ENCODE measurements at places on chromosomes 7 and 10.
A peak's percentile ranks its signal among the peaks of the same experiment; 100 is the strongest.

GRCh38 chr10:43193496-43194080 is 55.3 kb downstream of the CSGALNACT2 start:
- DNase-seq: no peak

DNA sequence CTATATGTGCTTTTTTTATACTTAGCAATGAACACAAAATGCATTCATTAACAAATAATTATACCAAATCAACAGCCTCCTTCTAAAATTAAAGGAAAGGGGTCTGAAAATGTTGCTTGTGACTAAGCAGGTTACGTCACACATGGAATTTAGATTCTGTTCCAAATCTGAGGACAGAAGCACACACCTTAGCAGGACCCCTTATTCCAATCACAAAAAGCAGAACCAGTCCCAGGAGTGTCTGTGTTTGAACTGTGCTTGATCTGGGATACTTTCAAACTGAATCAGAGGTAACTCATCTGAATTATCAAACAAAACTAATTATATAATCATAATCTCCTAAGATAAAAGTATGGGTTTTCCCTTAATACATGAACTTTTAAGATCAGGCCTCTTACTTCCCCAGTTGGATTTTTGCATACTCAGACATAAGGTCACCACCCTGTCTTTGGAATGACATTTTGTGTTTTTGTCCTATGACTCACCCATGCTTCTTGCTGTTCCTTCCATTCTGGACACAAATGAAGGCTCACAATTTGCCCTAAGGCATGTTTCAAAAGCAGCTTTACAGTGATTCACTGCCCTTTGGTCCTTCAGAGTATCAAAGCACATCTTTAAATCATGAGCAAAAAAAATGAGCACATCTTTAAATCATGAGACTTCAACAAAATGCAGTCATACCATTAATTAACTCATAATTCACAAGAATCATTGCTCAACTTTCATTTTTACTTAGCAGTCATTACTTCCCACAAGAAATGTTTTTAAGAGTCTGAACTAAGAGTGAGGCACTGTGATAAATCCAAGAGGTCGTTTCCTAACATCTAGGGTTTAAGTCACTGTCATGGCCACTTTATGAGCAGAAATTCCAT is 35.5 kb downstream of the SEMA3C start:
- no peak for DNase-seq

GRCh38 chr7:1622441-1622840 is 47.6 kb upstream of the ELFN1 start:
- DNase-seq: no peak

DNA sequence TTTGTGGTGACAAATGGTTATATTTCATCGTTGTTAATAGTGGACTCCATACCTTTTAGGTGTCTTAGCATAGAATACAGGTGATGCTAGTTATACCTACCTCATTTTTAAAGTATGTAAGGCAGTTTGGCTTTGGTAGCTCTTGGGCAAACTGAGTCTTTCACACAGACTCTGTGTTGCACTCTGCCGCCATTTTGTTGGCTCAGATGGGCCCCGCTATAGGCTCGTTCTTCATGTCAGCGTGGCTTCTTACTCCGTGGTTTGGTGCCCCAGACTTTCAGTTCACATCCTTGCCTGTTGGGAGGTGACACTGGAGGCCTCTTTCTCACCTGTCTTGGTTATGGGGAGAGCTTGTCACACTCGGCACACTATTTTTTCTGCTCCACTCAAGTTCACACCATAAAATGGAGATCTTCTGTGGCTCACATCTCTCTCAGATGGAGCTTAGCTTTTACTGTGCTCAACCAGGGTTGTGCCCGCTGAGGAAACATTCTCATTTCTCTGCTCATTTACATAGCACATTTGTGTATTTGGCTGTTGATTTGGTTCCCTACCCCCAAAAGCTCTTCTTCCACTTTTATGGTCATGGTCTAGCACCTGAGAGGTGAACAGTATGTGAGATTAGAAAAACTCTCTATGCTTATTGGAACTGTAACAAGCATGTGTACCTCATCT is 178.5 kb downstream of the ARID5B start:
- no peak for DNase-seq

DNA sequence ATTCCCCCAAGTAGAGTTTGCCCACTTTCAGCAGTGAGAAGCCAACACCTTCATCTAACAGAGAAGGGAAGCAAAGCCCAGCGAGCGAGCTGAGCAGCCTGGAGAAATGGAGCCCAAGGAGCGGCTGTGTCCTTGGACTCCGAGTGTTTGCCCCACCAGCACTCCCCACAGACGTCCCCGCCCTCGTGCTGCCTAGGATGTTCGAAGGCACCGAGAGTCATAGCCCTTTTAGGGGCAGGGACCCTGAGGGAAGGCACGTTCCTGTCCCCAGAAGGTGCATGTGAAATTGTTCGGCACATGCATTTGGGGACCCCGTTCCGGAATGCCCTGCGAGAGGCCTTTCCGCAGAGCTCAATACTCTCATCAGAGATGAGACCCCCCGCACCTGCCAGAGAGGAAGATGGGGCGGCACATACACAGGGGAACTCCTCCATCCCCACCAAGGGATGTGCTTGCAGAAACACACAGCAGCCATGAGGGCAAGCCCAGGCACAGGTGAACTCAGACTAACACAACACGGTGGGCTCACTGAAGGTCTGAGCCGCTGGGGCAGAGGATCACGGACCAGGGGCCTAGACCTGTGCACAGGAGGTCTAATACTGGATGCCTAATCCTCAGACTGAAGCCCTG is 131.0 kb downstream of the DLG5 start:
- no peak for DNase-seq

DNA sequence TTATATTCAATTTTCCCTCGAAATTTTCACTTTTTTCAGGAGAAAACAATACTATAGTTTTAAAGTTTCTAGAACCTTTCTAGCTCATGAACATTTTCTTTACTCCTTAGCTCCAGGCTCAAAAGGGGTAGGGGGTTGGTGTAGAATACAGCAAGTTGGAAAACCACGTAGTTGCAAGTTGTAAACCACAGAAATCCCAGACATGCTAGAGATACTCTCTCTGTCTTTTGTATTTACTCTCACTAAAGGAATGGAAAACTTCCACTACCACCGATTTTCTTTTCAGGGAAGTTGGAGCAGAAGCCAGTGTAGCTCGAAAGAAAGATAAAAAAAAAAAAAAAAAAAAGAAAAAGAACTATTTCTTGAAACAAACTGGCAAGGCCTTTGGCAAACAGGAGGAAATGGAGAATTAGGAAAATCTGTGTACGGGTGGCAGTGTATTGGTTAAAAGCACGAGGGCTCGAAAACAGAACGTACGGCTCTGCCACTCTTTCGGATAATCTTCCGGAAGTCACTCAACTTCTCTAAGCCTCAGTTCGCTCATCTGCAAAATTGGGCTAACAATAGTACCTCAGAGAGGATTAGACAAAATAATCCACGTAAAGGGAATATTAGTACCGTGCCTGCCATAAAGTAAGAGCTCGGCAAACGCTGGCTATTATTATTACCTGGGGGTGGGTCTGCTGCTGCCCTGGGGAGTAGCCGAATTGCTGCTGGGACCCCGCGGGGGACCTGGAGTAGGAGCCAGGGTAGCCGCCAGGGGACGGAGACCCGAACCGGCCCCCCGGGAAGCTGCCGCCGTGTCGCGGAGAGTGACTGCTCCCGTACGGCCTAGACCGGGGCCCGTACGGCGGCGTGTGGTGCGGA is 628 bp downstream of the MPLKIP start:
- DNase-seq: peak; percentile 0

- no peak for DNase-seq
These were observed 401.0 kb upstream of the NRP1 start for GRCh38 chr10:33735464-33735923.

GRCh38 chr7:46811529-46811928 is 770.4 kb downstream of the TNS3 start:
- DNase-seq: no peak

GRCh38 chr7:50826371-50827172 is 43.9 kb upstream of the GRB10 start:
- no peak for DNase-seq

- no peak for DNase-seq
These were observed 4.1 kb downstream of the ZNF282 start for GRCh38 chr7:149199234-149199995.

DNA sequence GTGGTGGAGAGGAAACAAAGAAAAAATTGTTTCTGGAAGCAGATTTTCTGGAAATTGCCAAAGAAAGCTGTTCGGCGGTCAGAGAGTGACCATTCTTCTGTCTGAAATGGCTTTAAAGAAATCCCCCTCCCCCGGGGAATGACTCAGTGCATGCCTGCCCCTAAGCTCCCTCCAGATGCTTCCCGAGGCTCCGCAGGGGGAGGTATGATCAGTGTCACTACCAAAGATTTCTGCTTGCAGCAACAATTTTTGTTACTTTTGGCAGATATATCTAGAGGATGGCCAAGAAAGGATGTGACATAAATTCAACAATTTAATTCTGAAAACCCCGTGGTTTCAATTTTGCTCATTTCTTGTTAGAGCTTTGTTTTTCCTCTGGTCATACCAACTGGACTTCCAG is 163.9 kb downstream of the JCAD start:
- DNase-seq: no peak

DNA sequence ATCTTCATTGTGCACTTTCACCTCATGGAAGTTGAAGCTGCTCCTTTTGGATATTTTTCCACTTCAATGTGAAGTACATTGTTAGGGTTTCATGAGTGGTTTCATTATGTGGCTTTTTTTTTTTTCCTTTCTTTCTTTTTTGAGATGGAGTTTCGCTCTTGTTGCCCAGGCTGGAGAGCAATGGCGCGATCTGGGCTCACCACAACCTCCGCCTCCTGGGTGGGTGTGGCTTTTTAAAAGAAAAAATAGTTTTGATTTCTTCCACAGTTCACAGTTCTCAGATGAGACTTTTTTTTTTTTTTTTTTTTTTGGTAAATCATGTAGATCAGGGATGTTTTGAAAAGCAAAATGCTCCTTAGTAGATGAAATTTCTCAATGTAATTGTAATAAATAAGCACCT is 652.3 kb upstream of the ANKRD30A start:
- DNase-seq: no peak

DNA sequence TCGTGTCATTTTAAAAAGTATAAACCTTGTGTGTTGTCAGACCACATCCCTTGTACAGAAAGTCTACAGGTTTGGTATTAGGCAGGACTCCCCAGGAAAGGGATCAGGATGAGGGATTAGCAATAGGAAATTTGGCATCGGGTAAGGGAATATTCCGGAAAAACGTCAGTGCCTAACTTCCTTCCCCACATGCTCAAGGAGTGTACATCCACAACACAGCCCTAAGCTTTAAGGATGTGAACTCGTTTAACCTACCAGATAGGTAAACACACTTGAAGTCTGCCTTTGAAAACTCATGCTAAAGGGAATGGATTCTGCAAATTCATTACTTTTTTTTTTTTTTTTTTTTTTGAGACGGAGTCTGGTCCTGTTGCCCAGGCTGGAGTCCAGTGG is 194.9 kb downstream of the SKIDA1 start:
- no peak for DNase-seq

DNA sequence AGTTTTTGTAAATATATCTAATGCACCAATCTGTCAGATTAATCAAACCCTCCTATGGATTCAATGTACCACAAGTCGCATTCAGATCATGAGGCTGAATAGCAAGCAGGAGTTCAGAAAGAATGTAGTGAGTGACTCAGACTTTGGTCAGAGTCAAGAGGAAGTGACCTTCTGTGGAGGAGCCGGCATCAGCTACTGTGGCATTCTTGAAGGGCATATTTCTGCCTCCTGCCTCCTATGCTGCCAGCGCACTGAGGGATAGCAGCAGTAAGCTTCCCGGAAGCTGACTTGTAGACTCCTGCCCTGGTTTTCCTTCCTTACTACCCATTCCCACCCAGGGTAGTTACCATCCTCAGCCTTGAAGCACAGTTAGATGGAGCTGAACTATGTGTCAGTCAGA is 867.5 kb downstream of the NRG3 start:
- DNase-seq: no peak

DNA sequence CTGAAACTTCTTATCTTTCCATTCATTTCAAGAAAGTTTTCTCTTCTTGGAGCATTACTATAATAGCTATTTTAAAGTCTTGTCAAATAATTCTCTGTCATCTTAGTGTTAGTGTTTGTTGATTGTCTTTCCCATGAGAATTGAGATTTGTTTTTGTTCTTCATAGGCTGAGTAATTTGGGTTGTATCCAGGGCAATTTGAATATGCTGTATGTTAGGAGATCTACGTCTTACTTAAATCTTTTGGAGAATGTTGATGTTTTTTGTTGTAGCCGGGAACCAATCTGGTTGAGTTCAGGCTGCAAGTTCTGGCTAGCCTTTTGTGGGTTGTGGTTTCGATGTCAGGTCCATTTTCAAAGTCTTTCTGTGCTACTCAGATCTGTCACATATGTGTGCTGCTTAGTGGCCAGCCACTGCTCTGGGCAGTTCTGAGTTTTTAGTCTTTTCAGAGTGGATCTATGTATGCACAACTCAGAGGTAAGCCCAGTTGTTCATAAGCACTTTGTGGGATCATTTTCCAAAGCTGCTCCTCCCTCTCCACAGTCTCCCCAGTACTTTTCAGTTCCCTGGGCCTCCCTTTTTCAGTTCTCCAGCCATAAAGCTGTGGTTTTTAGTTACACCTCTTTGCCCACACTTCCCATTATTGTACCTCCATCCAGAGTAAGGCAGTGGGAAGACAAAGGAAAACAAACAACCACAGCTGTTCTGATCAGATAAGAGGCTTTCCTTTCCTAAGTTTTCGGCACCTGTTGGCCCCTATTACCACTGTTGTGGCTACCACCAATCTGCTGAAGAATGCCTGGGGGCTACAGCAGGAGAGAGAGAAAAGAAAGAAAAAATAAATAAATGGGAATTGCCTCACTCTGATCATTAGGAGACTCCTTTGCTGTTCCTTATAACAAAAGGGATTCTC is 4.7 kb upstream of the CCNJ start:
- no peak for DNase-seq

- DNase-seq: no peak
These were observed 6.1 kb downstream of the ADCY1 start for GRCh38 chr7:45580053-45580872.
